ENCODE measurements at places on chromosomes 7 and 10.

DNA sequence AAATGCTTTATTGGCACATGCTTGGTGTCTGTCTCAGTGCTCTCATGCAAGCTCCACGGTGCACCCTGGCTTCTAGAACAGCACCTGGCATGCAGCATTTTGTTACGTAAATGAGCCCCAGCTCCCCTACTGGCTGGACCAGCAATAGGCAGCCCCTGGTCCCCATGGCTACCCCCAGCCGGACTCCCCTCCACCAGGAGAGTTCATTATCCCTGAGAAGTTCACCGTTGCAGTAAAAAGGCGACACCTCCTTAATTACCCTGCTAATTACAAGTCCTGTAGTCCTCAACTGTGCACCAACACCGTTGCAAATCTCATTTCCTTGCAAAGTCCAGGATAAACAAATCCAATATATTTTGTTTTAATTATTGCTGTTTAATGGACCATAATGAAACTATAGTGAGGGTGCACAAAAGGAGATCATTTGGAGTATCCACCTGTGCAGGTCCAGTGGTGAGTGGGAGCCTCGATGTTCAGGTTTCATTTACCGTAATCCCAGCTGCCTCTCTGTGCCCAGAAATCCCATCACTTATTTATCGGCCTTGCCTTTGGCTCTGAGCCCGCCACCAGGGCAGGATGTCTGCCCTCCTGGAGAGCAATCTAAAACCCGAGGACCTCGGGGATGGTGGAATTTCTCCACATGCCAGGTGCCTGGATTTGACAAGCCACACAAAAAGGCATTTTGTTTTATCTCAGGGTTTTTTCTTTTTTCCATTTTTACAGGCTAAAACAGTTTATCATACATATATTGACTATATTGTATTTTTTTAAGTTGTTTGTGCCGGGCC, 12.8 kb upstream of the DRGX start:
- no peak overlapping the region for H3K27ac ChIP-seq
- H3K27me3 ChIP-seq, result peaks cover 5% of the 10 kb centered on the region
- DNase-seq, result no peak
- no peaks in the 10 kb centered on the region for H3K36me3 ChIP-seq
- H3K4me3 ChIP-seq, result no peak overlapping the region
- H3K4me1 ChIP-seq, result no peaks in the 10 kb centered on the region

- H3K4me3 ChIP-seq, result no peak overlapping the region
- H3K4me1 ChIP-seq, result no peaks in the 10 kb centered on the region
- no peak for DNase-seq
- no peaks in the 10 kb centered on the region for H3K36me3 ChIP-seq
Observed at GRCh38 chr7:37369906-37370305, 78.8 kb downstream of the ELMO1 start.

DNA sequence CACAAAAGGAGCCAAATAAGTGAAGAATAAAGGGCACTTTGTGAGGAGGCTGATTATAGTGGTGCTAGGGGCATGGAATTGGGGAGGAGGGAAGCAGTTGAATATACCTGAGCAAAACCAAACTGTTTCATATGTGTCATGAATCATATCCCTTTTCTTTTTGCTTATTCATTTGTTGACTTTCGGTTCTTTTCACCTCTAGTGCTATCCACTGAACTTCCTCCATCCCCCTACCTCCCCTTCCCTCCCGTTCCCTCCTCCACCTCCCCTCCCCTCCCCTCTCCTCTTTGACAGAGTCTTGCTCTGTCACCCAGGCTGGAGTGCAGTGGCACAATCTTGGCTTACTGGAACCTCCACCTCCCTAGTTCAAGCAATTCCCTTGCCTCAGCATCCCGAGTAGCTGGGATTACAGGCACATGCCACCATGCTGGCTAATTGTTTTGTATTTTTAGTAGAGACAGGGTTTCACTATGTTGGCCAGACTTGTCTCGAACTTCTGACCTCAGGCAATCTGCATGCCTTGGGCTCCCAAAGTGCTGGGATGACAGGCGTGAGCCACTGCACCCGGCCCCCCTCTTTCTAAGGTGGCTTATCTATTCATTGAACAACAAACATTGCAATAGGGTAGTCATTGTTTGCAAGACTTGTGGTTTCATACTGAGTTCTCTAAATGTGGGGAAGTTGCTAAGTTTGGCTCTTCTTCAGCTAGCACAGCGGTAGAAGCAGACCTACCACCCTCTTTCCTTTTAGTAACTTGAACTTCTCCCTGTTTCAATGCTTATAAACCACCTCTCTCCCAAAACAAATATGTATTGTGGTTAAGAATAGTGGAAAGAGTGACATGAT, 150.4 kb upstream of the PRPS1L1 start:
- no peak overlapping the region for H3K27ac ChIP-seq
- H3K27me3 ChIP-seq, result no peaks in the 10 kb centered on the region
- DNase-seq, result no peak
- no peak overlapping the region for H3K4me3 ChIP-seq
- H3K36me3 ChIP-seq, result no peaks in the 10 kb centered on the region

- no peak overlapping the region for H3K27ac ChIP-seq
- H3K36me3 ChIP-seq, result no peaks in the 10 kb centered on the region
- no peak for DNase-seq
Observed at GRCh38 chr7:121940918-121941317, 68.0 kb downstream of the PTPRZ1 start.

DNA sequence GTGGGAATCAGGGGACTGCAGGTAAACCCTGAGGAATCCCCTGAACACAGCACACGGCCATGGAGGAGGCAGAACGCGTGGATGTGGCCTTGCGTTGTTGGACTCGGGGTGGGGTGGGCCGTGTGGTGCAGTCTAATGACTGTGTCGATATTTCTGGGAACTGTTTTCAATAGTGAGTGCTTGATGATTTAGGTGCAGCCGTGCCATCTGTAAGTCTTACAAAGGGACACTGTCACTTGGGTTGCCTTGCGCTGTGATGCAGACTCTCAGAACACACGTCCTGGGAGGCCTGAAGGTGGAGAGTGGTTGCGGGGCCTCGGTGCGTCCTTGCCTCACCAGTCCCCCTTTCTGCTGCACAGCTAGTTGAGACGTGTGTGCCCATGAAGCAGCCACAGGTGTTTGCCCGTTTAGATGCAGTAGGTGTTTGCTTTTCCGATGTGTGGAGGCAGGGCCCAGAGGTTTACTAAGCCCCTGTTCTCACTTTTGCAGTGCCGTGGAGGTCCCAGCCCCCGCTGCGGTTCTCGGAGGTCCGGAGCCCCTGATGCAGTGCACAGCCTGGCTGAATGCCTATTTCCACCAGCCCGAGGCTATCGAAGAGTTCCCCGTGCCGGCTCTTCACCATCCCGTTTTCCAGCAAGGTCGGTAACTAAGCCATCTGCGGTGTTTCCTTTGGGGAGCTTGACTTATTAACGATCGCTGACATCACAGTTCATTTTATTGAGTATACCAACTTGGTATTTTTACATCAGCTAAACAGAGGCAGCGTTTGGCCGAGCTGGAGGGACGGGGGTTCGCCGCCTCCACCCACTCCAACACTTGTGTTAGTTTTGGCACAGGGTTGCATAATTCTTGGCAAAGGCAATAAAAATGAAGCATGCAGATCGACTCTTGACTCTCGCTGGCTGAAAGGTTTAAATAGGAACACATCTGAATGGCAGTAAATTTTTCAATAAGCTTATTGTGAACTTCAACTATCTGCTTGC, 240.7 kb downstream of the MGMT start:
- peak; percentile 37 for DNase-seq
- no peak overlapping the region for H3K4me3 ChIP-seq
- H3K4me1 ChIP-seq, result peaks cover 12% of the 10 kb centered on the region

All from heart left ventricle (tissue), 16 donors.